Occipital lobe (tissue), 3 donors: ENCODE measurements at places on chromosomes 4 and X.

- no peak for DNase-seq
Measured at GRCh38 chrX:111928456-111928855, 52.5 kb downstream of the TRPC5OS start.

DNA sequence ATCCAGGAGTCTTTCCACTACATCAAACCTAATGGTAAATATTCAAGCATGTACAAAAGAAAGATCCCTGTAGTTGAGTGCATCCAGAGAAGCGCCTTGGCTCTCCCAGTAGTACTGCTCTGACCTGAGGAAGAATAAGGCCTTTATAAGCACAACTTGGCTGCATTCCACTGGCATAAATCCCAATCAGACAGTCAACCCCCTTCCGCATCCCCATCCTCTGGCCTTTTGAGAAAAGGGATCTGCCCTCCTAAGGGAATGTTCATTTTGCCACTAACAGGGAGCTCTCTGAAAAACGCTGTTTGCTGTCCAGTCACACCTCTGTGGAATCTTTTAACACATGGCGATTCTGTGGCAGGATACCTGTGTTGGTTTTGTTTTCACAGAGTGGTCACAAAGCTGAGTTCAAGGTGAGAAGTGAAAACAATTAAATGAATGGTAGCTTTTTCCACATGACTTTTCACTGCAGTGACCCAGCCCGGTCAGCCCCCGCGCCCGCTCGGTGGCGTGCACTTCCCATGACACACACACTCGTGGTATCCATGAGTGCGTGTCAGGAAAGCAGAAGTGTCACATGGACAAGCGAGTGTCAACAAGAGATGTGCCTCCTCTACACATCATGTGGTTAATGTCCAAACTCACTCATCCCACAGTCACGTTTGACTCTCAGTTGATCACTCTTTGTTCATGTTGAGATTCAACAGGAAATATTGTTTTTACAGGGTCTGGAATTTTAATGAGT, 112.2 kb upstream of the ENPP6 start:
- DNase-seq = no peak

DNA sequence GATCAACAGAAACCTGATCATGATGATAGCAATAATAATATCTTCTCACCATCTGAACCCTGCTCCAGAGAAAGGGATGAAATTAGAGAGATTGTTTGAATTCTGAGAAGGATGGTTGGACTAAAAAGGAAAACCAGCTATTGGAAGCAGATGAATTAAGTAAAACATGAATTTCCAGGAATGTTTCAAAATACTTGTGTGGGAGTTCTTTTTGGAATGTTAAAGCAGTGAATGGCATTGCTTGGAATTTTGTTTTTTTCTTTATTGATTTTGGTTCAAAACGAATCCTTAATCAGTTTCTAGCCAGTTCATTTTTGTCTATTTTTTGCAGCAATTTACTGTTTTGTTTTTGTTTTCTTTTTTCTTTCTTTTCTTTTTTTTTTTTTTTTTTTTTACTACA, 150.3 kb downstream of the NHS start:
- no peak for DNase-seq

DNA sequence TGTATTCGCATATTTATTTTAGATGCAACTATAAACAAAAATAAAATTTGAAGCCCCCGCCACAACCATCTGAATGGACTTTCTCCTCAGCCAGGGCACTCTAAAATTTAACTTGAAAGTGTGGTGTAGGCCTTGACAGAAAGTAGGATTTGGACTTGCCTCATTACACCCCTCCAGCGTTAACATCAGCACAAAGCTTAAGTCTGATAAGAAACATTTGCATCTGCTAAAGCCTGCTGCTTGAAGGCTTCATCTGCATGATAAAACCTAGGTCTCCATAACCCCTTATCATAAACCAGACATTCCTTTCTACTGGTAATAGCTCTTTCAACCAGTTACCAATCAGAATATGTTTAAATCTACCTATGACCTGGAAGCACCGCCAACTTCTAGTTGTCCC, 1046.5 kb downstream of the FAT4 start:
- no peak for DNase-seq
